ENCODE measurements at places on chromosomes 6 and 20.
A peak's percentile ranks its signal among the peaks of the same experiment; 100 is the strongest.

- no peak for DNase-seq
Measured at GRCh38 chr6:27209659-27210269, 37.7 kb upstream of the PRSS16 start.

- no peak for DNase-seq
Measured at GRCh38 chr6:93974332-93974731, 555.0 kb upstream of the EPHA7 start.

- no peak for DNase-seq
Measured at GRCh38 chr6:148509800-148510581, 167.4 kb downstream of the SASH1 start.

- no peak for DNase-seq
Measured at GRCh38 chr20:61608275-61609085, 356.4 kb downstream of the CDH4 start.

DNA sequence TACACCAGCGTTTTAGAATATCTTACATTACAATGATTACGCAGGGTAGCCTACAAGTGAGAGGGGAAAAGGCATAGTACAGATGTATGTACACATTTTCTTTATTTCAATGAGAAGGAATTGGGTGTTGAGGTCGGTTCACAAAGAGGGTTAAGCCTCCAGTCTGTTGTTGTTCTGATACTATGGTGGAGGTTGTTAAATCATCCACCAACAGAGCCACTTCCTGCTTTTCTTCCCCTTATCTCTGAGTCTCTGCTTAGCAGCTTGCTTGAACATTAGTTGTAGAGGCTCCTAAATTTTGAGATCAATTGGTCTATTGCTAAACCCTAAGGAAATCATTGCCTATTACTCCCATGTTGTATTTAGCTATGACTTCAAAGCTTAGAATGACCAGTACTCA, 7.3 kb downstream of the RGS17 start:
- DNase-seq = no peak

DNA sequence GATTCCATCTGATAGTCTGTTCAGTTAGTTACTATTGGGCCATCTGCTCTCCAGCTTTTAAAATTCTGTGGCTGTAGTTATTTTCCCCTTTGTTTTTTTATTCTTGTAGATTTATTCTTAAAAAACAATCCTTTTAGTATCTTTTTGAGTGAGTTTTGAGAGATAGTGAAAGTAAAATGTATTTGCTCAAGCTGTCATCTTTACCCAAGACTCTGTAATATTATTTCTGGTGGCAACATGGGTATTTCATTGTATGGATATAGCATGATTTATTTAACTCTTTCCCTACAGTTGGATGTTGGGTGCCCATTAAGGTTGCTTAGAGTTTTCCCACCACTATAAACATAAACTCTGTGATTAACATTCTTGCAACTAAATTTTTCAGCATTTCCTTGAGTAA, 24.6 kb downstream of the STK4 start:
- no peak for DNase-seq

- no peak for DNase-seq
Measured at GRCh38 chr6:5412017-5412416, 150.7 kb downstream of the FARS2 start.

DNA sequence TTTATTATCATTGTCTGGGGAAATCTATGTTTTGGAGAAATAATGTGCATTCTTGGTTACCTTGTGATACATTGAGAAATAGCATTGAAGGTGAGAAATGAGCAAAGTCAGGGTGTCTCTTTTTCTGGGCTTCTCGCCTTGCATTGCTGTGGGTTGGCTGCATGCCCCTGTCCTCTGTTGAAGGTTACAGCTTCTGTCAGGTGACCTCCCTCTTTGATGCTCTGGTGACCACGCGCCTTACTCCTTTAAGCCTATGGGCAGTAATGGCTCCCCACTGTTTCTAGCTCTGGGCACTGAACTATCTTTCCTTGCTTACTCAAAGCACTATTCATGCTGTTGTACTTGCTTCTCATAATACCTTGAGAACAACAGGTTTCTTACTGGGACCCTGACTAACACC, 14.6 kb downstream of the ADGRB3 start:
- no peak for DNase-seq

GRCh38 chr20:43939762-43940121, 25.1 kb downstream of the TOX2 start:
- no peak for DNase-seq

- DNase-seq = no peak
Measured at GRCh38 chr6:110102411-110102810, 77.1 kb downstream of the WASF1 start.

GRCh38 chr6:32830017-32830416, 8.5 kb downstream of the TAP2 start:
- DNase-seq = no peak

GRCh38 chr6:152204591-152204990, 397.1 kb downstream of the ESR1 start:
- no peak for DNase-seq

GRCh38 chr6:38146021-38146733, 326.6 kb downstream of the ZFAND3 start:
- DNase-seq = no peak

GRCh38 chr20:53613748-53614147, 20.1 kb upstream of the ZNF217 start:
- DNase-seq = no peak

GRCh38 chr20:952196-952795, 36.2 kb upstream of the ANGPT4 start:
- DNase-seq = no peak

- no peak for DNase-seq
Measured at GRCh38 chr20:62358171-62359042, 8.7 kb downstream of the LAMA5 start.

DNA sequence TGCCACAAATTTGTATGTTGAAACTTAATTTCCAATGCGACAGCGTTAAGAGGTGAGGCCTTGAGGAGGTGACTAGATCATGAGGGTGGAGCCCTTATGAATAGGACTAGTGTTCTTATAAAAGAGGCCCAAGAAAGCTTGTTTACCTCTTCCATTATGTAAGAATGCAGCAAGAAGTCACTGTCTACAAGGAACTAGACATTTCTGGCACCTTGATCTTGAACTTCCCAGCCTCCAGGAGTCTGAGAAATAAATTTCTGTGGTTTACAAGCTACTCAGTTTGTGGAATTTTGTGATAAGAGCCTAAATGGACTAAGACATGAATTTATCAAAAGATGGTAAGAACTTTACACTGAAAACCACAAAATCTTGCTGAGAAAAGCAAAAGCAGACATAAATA, 173.6 kb upstream of the SGK1 start:
- no peak for DNase-seq

- no peak for DNase-seq
Measured at GRCh38 chr20:19465536-19465935, 253.1 kb downstream of the SLC24A3 start.

GRCh38 chr20:24448170-24448569, 21.3 kb upstream of the SYNDIG1 start:
- no peak for DNase-seq

DNA sequence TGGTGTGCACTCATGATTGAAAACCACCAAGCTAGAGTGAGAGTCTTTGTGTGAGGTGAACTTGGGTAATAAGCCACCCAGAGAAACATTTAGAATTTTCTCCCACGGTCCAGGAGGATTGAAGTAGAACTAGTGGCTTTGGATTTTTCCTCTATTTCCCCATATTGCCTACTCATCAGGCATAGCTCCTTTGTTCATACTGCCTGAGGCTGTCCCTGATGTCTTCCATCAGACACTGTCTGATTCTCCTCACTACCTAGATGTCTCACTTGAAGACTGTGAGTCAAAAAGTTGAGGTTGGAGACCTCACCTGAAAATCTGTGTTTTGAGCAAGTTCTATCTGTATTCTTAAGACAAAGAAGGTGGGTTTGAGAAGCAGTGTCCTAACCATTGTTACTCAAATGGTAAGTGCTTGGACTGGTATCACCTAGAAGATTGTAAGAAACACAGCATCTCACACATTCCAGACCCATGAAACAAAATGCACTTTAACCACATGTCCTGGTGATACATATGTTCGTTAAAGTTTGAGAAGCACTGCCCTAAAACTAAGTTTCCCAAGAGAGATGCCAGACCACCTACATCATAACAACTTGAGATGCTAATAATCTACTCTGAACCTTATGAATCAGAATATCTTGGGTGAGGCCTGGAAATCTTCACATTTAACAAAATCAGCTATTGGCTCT, 523.4 kb upstream of the BTBD3 start:
- DNase-seq = no peak

GRCh38 chr6:52754443-52754842, 8.8 kb downstream of the GSTA2 start:
- no peak for DNase-seq

DNA sequence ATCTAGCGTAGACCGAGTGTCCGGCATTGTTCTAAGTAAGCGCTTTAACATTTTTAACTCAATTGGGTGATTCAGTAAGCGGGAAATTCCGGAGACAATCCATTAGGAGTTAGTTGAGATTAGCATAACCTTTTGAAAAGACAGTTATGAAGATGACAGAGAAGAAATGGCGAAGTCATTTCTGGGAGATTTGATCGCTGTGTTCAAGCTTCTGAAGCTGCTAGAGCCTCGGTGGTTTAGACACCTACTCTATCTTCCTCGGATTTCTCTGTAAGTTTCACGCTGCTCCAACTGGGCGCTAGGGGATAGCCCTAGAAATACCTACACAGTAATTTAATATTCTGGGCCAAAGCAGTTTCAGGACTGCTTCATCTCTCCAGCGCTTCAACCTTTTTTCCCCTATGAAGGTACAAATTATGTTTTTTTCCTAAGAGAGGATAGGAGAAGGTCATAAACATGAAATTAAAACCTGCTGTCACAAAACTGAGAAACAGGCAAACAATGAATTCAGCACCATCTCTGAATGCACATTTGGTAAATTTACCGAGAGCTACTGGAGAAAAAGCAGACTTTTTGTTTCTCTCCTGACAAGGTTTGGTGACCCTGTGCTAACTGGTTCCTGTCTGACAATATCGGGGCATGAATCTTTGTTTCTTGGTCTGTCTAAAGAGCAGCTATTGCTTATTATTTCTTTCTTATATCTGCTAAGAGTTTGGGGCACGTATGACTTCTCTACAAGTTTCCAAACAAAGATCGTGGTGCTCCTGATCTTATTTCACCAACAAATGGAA, 22.4 kb downstream of the ZNF311 start:
- no peak for DNase-seq

- DNase-seq = no peak
Measured at GRCh38 chr6:38937839-38938613, 110.6 kb upstream of the GLP1R start.

DNA sequence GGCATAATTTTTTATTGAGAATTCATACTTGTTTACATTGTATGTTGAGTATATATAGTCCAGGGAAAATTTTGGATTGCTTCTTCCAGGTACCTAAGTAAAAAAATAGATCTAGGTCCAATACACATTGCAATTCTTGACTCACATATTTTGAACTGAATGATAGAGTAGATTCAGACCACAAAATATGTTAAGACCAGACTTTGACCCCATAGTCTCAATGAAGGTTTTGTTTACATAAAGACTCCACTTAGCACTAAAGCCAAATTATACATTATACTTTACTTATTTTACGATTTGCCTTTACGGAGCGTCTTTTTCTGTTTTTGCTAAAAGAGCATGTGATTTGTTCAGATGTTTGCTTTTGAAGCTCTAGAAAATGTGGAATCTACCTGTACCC, 144.1 kb upstream of the PTCHD4 start:
- DNase-seq = no peak

DNA sequence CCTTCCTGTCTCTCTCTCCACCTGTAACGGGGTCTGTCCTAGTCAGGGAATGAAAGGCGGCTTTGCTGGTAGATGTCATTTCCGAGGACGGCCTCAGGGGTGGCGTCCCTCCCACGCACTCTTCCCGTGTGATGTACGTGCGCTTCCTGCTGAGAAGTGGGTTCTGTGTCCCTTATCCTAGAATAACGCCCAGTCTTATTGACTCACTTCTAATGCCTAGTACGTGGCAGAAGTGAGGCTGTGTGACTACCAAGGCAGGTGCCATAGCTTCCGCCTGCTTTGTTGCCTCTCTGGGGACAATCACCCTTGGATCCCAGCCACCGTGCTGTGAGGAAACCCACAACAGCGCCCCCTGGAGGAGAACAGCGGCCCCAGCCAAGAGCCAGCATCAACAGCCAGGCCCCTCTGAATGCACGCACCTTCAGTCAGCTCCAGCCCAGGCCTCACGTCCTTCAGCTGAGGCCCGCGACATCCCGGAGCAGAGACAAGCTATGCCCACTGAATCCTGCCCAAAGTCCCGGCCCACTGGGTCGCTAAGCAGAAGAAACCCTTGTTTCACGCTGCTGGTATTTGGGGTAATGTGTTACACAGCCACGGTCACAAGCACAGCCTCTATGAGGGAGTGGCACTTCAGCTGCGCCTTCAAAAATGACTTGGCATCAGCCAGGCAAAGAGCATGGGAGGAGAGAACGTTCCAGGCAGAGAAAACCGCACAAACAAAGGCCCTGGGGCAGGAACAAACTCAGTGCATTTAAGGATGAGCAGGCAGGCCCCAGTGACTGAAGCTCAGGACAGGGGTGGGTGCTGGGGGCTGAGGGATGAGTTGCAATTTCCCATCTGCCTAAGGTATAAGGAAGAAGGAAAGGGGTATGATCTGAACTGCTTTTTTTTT, 224.2 kb downstream of the NFATC2 start:
- DNase-seq = peak; percentile 24

GRCh38 chr6:30991891-30992290, 8.4 kb downstream of the MUC21 start:
- no peak for DNase-seq

- no peak for DNase-seq
Measured at GRCh38 chr20:61799394-61799923, 266.2 kb downstream of the TAF4 start.

GRCh38 chr20:8811801-8812594, 256.9 kb upstream of the PLCB4 start:
- no peak for DNase-seq

- no peak for DNase-seq
Measured at GRCh38 chr6:134003542-134003951, 48.9 kb downstream of the SLC2A12 start.

DNA sequence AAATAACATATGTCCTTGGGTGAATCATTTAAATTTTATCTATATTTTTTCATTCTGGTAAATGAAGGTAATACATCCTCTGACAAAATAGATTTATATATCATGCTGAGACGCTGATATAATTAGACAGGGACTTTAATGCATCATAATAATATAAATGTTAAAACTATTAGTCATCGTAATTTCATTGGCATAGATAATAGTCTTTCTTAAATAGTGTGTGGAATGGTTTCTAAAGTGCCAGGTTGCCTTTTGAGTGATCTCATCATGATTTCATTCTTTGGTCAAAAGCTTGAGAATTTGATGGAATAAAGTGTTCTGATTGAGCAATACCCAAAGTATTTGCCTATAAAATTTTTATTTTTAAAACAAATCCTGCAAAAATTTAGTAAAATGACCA, 43.2 kb upstream of the BMP5 start:
- no peak for DNase-seq

DNA sequence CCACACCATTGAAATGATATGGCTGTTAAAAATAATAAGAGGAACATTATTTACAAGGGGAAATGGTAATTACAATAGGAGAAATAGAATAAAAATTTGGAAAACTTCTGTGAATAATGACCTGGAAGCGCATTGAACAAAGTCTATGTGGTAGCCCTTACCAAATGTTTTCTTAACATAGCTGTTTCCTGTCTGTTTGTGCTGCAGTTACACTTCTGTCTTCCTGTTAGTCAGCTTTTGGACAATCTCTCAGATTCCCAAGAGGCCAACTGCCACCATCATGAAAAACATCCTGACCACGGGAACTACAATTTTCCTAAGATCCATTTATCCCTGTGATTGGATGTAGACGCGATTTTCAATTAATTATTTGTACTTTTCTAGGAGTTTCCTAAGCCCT, 754.4 kb upstream of the MARCKS start:
- DNase-seq = no peak

GRCh38 chr6:32844839-32845383, 1.1 kb upstream of the PSMB8 start:
- no peak for DNase-seq
